ENCODE measurements at places on chromosomes 7 and 10.

GRCh38 chr10:101536800-101537199 is 51.3 kb downstream of the POLL start:
- no peak for DNase-seq

- DNase-seq, result no peak
Observed at GRCh38 chr10:17003151-17003550, 126.5 kb downstream of the CUBN start.

DNA sequence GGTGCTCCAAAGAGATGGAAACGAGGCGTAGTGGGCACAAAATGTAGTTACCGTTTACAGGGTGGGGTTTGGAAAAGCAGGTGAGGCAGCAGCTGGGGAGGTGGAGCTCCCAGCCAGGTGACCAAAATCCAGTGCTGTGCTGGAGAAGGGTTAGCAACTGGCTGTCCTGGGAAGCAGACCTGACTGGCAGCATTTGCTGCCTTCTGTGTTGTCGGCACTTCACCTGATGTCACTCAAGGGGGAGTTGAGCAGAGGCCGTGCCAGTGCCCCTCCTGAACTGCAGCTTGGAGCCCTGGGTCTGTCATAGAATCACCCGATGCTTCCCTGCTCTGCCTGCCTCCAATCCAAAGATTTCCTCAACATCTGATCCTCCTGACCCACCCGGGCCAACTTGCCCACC is 12.8 kb downstream of the GCK start:
- DNase-seq, result no peak

DNA sequence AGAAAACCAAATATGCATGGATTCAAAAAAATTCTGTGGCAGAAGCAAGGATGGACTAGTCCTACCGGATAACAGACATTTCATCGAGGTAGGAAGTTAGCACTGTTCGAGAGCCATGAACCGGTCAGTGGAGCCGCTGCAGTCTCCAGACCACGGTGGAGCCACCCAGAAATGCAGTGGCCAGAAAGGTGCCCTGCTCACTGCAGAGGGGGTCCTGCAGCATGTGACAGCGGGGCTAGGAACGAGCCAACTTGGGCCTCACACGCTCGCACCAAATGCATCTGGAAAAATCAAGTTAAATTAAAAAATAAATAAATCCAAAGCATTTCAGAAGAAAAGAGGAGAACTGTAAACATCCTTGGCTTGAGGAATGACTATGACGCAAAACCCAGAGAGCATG is 13.1 kb upstream of the CFAP46 start:
- DNase-seq, result no peak

DNA sequence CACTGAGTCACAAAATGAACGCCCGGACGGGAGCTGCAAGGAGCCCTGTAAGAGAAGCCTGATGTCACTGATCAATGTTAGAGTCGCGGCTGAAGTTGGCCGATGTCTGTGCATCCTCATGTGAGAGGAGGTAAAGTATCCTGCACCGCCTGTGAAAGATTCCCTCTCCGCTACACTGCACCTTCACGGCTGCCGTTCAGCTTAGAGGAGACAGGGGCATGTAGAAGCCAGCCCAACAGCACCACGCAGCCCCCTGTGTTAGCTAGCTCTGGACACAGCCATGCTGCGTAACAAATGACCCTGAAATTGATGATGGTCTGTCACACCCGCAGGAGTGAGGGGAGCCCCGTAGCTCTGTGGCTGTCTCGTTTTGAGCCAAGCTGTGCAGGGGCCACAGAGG is 81.5 kb upstream of the DIP2C start:
- no peak for DNase-seq

- no peak for DNase-seq
Observed at GRCh38 chr10:2488446-2489005, 578.8 kb upstream of the PFKP start.

DNA sequence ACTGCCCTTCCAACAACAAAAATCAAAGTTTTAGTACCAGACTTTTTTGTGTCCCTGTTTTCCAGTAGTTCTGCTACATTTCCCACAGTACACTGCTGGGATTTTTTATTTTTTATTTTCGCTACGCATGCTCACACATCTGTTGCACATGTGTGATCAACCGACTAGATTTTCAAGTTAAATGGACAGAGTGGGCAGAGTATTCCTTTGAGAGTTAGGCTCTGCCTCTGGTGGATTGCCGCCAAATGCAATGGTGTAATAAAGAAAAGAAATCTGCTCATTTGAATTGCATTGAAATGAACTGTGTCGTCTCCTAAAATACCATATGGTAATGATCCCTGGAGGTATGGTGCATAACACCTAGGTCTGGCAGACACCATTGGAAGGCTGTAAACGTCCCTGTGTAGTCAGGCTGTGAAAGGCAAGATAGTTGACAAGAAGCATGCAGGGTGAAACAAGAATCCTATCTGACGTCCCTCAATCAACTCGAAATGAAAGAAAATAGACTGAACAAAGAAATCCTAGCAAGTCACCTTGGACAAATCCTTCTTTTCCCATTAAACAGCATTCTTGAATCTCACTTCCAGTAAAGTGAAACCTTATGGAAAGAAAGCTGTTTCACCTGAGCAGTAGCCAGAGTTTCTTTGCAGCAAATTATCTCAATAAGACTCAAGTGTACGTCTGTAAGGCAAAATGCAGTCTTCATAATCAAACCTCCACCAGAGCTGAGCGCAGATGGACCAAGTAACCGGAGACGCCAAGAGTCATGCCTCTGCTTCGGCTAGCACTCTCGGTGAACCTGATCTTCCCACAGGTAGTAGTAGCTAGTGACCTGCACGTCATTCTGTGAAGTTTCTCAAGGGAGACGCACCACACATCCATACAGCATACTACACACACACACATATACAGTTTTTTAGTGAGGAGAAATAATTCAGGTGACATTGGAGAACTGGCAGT is 357.3 kb downstream of the CRPPA start:
- DNase-seq, result no peak

GRCh38 chr7:130277763-130278643 is 11.3 kb downstream of the CPA2 start:
- DNase-seq, result no peak

GRCh38 chr10:114401195-114401791 is 3.0 kb downstream of the AFAP1L2 start:
- DNase-seq, result no peak

DNA sequence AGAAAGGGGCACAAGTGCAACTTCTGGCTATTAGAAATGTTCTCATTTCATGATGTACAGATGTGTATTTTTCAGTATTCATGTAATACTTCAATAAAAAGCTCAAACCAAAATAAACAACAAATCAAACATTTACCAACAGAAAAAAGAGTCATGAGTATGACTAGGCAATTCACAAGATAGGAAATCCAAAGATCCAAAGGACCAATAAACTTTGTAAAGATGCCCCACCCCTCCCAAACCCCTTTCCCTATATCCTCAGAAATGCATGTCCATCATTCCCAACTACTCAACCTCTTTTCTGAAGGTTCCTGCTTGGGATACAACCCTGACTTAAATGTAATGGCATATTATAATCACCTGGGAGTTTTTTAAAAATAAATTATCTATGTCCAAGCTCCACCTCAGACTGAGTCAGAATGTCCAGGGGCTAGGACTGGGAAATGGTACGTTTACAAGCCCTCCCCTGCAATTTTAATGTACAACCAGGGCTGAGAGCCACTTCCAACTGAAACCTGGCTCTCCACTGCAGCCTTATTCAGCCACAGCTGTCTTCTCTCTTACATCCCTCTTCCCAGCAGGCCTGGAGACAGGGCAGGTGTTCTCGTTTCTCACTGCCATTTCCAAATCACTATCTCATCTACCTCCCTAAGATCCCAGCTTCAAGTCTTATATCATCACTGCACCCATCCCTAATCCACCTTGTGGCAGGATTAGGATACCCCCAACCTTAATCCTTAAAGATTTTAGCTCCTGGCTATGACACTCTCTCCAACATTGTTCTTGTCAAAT is 36.5 kb downstream of the COA1 start:
- no peak for DNase-seq

DNA sequence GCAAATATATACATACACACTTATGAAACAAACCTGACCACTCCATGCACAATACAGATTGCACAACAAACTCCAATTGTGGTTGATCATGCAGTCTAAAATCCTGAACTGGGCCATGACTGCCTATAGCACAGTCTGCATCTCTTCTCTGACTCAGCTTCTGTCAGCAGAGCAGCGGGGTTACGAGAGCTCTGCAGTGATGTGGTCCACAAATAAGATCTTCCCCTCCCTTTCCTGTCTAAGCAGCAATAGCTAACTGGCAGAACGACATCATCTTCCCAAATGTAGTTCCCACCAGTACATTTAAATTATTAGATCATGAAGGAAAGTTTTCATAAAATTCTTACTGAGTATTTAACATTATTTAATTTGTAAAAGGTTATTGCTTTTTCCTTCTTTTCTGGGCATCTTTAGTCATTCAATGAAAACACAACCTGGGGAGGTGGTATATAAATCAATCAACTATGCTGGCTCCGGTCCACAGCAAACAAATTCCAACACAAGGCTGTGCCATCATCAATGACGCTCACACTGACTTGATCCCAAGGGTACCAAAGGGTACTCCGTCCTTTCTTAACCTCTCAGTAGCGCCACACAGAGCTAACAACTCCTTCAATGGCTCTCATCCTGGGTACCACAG is 17.1 kb downstream of the ARHGAP21 start:
- DNase-seq, result peak; percentile 83

DNA sequence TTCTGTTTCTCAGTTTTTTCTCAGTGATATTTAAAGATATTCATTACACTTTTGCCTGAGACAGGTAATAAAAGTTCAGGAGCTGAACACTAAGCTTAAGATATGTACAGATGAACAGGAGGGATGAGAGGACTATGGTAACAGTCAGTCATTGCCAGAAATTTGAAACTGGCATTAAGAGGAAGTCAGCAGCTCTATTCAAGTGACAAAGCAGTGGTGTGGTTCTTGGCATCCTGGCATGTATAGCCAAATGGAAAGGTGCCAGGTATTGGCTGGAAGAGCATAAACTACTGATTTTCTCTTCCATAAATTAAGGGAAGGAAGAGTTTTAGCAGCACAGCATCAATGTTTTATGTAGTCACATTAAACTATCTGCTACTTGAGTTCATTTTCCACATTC is 22.7 kb downstream of the HOXA1 start:
- no peak for DNase-seq

GRCh38 chr7:121351682-121352081 is 22.9 kb downstream of the WNT16 start:
- DNase-seq, result no peak

DNA sequence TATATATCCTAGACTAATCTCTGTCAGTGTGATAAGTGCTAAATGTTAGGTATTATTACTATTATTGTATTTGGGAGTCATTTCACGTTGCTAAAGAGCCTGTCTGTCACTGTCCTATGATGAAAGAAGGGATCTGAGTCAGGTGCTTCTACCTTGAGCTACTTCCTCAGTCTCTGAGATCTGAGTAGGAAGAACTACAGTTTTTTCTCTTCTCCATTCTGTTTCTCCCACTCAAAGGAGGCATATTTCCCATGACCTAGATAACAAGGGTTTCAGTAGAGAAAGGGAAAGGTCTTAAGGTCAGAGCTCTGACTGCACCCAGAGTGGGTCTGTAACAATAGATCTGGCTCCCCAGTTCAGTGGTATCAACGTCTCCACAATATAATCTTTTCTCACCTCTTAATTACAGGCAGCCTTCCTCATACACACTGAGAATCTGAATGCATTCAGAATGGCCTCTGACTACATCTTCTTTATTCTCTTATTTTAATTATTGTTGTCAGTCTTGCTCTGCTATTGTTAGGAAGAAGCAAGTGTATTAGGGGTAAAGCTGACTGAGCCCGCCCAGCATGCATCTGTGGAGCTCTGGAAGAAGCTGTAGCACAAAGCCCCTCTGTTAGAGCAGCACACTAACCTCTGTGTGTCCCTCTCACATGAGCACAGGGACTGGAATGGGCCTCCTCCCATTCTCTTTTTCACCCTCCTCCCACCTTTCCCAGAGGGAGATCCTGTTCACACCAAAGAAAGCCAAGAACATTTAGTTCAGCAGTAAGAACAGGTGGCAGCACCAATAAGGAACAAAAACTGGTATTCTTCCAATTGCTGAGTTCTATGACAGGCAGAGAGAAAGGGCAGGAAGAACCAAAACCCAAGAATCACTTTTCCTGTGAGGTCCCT is 38.1 kb downstream of the USP54 start:
- no peak for DNase-seq

DNA sequence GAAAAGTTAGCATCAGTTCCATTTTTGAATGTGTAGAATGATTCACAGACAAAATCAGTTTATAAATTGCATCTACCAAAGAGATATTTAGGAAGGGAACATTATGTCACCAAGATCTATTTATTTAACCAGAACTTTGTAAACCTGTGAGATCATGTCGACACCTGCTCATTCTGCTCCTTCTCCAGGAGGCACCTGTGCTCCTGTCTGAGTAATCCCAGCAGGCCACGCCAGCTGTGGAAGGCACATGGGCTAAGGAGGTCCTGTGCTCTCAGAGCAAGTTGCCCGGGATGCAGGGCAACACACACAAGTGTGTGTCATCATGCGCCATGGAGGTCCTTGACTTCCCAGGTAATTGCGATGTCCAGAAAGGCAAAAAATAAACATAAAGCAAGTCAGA is 45.5 kb upstream of the ADARB2 start:
- DNase-seq, result no peak

DNA sequence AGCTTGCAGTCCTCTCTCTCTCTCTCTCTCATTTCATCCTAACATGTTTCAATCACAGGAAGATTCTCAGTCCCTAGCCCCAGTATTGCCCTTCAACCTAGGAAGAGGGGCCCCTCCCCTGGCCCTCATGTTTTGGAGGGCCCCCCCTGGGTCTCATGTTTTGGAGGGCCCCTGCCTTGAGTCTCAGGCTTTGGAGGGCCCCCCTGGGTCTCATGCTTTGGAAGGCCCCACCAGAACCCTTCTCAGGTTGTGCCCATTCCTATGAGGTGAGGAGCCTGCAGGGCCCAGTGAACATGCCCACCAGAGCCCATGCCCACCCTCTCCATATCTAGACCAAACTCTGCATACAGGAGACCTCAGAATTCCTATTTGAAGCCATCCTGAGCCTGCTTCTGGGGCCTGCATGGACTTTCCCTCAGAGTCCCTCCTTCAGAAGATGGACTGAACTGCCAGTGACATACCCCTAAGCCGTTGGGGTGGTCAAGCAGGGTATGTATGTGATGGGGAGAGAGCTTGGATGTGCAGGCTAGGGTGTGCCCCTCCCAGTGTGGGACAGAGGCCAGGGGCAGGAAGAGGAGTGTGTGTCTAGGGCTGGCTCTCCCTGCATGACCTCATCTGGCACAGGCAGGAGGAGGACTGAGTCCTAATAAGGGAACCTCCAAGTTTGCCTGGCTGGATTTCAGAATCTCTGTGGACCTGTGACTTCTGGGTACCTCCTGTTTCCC is 8.1 kb upstream of the VDAC2 start:
- DNase-seq, result no peak
